AG08395 (cell line): ENCODE measurements at places on chromosomes 12 and 14.
A peak's percentile ranks its signal among the peaks of the same experiment; 100 is the strongest.

- DNase-seq: peak; percentile 41
Measured at GRCh38 chr14:44914849-44915248, 46.9 kb downstream of the KLHL28 start.

DNA sequence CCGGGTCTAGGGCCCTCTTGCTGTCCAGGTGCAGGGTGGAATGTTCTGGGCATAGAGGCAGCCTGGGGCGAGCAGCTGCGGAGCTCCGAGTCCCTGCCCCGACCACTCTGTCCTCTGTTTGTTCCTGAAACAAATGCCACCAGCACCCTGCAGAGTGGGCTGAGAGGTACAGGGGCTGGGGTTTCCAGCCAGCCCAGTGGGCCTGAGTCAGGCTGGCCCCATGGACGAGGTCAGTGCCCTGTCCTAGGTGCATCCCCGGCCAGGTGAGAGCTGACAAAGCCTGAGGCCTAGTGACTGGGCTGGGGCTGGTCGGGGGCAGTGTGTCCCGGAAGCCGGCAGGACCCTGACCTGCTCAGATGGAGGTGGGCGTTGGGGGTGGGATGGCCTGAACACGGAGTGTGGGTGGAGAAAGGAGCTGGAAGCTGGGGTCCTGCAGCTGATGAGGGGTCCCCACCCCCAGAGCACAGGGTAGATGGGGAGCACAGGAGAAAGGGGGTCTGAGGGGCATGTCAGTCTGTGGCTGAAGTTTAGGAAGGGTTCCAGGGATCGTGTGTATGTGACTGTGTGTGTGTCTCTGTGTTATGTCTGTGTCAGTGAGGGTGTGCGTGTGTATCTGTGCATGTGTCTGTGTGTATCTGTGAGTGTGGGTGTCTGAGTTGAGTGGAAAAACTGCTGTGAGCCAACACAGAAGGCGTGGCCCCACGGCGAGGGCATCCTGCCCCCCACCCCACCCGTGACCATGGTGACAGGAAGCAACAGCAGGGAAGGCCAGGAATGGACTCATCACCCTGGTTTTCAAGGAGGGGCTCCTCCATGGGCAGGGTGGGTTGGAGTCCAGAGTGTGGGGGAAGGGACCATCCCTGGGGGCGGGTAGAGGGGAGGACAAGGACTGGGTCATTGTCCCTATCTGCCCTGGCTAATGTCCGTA is 2.4 kb upstream of the CRIP1 start:
- peak; percentile 60 for DNase-seq

- DNase-seq: peak; percentile 19
Measured at GRCh38 chr12:129911428-129912049, 7.7 kb upstream of the TMEM132D start.

- no peak for DNase-seq
Measured at GRCh38 chr14:67409461-67409860, 2.5 kb downstream of the PLEK2 start.

GRCh38 chr14:74140374-74140850 is 55.7 kb downstream of the LIN52 start:
- no peak for DNase-seq

DNA sequence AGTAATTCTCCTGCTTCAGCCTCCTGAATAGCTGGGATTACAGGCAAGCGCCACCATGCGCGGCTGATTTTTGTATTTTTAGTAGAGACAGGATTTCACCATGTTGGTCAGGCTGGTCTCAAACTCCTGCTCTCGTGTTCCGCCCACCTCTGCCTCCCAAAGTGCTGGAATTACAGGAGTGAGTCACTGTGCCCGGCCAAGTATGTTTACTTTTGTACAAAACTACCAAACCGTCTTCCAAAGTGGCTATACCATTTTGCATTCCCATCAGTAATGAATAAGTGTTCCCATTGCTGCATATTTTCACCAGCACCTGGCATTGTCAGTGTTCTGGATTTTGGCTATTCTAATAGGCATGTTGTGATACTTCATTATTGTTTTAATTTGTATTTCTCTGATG is 8.4 kb upstream of the KRT6A start:
- DNase-seq: no peak

- peak; percentile 87 for DNase-seq
Measured at GRCh38 chr14:98952593-98953350, 319.2 kb downstream of the BCL11B start.

GRCh38 chr12:132669166-132669879 is 17.8 kb downstream of the POLE start:
- no peak for DNase-seq

DNA sequence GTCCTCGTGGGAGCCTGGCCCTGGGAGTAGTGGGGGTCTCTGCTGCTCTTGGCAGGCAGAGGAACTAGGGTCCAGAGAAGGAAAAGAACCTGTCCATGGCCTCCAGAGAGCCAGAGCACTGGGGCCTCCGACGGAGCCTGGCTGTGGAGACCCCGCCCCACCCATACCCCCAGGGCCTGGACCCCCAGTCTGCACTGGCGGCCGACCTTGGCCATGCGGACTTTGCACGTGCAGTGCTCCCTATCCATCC is 1.1 kb downstream of the BEGAIN start:
- DNase-seq: no peak

- peak; percentile 98 for DNase-seq
Measured at GRCh38 chr12:130838951-130839769, at the start of gene STX2. TSS of gene STX2 (minus strand) at chr12:130839250. CDS start at chr12:130839099, 151 bp downstream.
